CD8-positive, alpha-beta memory T cell (primary cell): ENCODE measurements at places on chromosomes 12 and 14. TPM values are rescaled to one million over a fixed set of nuclear protein-coding genes. Genes with fewer than 3 reads are reported as not detected.

LRRC10 gene
- not detected for total RNA-seq

PRIM1 gene
- total RNA-seq, result 80.5 TPM

- DNase-seq, result no peak
Measured at GRCh38 chr14:72680853-72681640, 212.9 kb downstream of the DPF3 start.

DNA sequence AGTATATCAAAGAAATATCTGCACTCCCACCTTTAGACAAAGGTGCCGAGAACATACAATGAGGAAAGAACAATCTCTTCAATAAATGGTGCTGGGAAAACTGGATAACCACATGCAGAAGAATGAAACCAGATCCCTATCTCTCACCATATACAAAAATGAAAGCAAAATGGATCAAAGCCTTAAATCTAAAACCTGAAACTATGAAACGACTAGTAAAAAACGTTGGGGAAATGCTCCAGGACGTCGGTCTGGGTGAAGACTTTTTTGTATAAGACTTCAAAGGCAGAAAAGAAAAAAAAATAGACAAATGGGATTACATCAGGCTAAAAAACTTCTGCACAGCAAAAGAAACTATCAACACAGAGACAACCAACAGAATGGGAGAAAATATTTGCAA, 83.8 kb downstream of the PPM1A start:
- no peak for DNase-seq

DNA sequence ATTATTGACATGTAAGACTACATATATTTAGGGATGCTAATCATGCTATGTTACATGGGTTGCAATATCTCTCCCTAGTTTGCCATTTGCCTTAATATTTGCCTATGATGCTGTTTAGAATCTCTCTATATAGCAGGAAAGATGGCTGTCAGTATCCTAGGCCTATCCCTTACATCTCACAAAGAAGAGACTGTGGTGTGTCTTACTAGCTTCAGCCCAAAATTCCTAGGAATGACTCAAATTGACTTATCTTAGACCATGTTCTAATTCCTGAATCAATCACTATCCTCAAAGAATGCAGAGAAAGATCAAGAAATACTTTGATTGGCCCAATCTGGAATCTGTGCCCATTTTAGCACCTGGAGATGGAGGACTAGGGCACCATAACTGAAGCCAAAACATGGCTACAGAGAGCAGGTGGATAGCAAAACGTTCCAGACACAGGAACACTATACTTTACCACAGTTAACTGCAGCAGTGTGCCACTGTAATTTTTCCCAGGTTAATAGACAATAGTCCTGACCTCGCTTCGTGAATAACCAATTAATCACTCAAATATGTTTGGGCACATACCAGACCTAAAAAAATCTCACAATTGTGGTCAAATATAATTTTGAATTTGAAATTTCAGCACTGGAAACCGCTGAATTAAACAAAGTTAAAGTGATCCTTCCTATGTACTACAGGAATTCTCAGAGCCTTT, 32.7 kb upstream of the GLIPR1 start:
- DNase-seq, result no peak

GRCh38 chr12:49369411-49370145, 2.3 kb downstream of the SPATS2 start:
- peak; percentile 14 for DNase-seq

DNA sequence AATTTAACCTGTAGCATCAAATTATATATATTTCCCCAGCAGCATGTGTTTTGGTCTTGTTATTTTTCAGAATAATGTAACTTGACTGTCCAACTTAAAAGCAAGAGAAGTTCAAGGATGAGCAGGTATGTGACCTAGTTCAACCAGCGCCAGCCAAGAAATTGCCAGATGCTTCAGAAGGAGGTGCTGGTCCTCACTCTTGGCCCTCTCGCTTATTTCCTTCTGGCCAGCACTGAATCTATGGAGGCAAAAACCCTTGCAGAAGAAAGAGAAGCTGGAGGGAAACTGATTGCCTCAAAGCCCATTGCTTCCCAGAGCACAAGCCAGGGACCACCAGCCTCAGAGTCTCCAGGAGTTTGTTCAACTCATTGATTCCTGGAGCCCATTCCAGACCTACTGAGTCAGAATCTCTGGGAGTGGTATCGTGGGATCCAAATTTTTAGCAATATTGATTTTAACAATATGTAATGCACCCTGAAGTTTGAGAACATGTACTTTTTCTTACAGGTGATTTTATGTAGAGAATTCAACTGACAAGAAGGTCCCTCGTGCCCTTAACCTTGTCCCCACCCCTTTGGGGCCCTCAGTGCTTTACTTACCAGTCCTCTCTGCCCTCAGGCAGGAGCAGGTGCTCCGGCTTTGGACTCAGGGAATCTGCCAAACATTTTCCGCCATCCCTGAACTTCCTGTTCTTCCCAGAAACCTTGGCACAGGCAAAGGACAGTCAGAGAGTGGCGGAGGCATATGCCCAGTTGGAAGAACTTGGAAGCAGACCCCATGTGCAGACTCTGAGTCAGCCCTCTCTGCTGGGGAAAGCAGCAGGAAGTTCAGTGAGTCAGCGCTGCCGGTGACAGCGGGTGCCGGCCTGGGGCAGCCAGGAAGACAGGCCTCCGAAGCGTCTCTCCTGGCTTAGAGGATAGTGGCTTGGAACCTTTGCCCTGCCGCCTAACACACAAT, 10.4 kb downstream of the BEST3 start:
- DNase-seq, result no peak

DNA sequence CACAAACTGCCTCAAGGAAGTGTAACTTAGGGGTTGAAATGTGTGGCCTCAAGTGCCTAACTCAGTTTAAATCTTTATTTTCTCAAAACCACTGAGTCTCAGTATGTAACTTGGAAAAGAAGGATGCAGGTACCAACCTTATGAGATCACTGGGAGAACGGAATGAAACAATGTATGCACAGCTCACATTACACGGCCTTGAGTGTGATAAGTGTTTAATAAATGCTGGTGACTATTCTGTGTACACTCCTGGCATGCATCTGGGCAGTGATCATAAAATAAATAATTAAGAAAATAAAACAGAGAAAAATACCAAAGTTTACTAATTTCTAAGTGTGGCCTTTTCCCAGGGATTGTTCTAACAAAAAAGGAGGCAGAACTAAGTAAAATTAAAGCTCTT, 974.5 kb upstream of the FLRT2 start:
- DNase-seq, result no peak
